ENCODE measurements at places on chromosomes 5 and 9.
A peak's percentile ranks its signal among the peaks of the same experiment; 100 is the strongest.

DNA sequence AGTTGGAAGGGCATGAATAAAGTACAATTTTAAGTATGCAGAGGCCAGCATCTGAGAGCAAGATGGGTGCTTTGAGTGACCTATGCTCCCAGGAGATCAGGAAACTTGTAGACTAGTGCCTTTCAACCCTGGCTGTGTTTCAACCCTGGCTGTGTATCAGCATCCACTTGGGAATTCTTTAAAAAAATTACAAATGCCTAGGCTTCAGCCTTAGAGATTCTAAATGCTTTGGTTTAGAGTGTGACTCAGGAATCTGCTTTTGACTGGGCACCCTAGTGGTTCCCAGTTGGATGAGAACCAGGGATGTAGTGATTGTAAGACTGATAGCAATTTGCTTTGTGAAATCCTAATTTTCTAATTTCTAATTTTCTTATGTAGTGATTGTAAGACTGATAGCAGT is 65.6 kb downstream of the RALGPS1 start:
- no peak for DNase-seq

- DNase-seq, result no peak
Observed at GRCh38 chr9:8332331-8332650, 532.7 kb upstream of the DMAC1 start.

- no peak for DNase-seq
Observed at GRCh38 chr5:124663101-124663506, 83.3 kb downstream of the ZNF608 start.

DNA sequence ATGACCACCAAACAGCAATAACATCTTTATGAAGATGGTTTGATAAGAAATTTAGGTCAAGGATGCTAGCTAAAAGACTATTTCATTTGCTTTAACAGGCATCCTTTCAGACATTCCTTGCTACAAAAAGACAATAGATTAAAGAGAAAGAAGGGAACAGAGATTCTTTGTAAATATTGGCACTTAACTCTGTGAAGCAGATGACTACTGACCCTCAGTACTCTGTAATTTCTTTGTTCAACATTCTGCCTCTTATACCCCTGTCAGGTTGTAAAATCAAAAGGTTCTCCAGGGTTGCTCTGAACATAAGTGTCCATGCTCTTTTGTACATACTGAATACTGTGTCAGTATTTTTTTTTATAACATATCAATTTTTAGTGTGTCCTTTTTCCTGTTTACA is 610.6 kb upstream of the GRAMD2B start:
- no peak for DNase-seq

- DNase-seq, result peak; percentile 66
Observed at GRCh38 chr9:136400038-136400834, at the start of gene SNAPC4. SNAPC4 (minus strand) TSS chr9:136400170; CDS start chr9:136398428, 1,742 bp downstream.

DNA sequence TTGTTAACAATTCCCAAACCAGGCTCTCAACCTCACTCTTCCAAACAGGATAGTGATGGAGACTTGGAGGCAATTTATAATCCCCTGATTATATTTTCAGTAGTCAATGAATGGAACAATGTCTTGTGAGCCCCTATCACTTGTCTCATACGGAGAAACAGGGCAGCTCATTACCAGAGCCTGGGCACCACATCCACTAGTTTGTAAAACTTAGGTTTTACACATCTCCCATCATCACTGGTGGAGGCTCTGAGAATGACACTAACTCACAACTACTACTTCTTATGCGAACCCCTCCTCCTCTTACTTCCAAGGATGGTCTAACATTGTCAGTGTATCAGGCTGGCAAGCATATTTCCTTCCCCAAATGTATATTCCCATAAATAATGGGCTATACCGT is 253.7 kb downstream of the EPB41L4A start:
- DNase-seq, result no peak

DNA sequence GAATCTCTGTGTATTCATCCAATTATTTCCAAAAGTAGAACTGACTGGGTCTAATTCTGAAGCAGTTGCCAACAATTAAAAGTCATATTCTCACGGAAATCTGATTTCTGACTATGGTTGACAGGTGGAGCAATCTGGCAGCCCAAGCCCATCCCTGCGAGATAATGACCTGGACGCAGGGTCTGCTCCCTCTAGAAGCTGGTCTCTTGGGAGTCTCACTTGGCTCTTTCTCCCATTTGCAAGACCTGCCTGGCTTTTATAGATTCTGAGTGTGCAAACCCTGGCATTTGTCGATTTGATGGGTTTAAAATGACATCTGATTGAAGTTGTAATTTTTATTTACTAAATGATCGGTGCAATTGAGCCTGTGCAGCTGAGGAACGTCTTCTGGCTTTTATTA is 49.4 kb upstream of the NEURL1B start:
- DNase-seq, result no peak

DNA sequence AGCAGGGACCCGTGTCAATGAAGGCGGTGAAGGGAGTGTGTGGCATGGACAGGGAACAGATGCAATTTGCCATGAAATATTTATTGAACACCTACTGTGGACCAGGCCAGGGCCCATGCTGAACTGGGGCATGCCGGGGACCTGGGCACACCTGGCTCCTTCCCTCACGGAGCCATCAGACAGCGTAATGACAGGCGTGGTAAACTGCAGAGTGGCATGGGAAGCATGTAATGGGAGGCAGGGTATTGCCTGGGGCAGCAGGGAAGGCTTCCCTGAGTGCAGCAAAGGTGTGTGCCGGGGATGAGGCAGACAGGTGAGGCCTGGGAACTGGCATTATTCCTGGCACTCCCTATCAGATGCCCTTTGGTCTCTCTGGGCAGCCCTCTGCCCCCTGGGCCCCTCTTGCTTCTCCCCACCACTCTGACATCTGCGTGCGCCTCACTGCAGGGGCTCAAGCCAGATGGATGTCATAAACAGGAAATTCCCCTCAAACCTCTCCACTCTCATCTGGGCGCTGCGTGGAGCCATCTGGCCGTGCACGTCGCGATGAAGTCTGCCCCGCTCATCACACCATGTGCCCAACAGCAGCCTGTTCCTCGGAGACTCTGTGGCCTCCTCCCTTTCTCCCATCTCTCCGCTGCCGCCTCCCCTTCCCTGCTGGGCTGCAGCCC is 67.6 kb downstream of the HMCN2 start:
- DNase-seq, result no peak

GRCh38 chr9:116855881-116856662 is 169.0 kb downstream of the TRIM32 start:
- DNase-seq, result no peak

- no peak for DNase-seq
Observed at GRCh38 chr5:160805376-160805775, 46.6 kb downstream of the ATP10B start.

DNA sequence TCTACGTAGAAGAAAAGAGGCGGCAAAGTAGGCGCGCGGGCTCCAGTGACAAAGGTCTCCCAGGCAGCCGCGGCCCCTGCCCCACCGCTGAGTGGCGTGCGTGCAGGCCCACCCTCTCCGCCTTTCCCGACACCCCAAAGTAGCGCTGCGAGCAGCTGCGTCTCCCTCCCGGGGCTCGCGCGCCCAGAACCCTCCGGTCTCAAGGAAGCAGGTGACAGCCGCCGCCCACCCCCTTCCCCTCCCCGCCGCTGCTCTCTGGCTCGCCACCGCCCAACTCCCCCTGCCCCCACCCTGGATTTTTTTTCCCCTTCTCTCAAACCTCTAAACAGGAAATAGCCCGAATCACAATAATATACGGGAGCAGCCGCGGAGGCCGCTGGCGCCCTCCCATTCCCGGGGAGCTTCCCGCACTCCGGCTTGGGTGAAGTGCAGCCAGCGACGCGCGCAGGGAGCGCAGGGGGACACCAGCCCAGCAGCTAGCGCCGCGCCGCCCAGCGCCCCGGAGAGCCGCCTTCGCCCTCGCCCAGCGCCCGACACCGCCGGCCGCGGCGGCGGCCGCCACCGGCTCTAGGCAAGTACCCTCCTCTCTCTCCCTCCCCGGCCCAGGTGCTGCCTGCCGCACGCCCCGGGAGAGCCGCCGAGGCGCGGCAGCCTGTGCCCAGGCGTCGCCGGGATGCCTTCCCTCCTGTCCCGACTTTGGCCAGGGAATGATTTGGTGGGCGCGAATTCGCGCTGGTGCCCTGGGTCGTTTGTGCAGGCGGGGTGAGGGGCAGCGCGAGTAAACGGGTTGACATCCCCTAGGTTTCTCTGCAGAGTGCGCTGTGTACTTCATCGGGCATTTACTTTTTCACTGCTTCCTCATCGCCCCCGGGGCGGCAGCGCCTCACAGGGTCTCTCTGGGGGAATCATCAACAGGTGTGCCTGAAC is 52.7 kb upstream of the TJP2 start:
- peak; percentile 14 for DNase-seq

GRCh38 chr9:124037790-124038189 is 26.2 kb downstream of the LHX2 start:
- no peak for DNase-seq

DNA sequence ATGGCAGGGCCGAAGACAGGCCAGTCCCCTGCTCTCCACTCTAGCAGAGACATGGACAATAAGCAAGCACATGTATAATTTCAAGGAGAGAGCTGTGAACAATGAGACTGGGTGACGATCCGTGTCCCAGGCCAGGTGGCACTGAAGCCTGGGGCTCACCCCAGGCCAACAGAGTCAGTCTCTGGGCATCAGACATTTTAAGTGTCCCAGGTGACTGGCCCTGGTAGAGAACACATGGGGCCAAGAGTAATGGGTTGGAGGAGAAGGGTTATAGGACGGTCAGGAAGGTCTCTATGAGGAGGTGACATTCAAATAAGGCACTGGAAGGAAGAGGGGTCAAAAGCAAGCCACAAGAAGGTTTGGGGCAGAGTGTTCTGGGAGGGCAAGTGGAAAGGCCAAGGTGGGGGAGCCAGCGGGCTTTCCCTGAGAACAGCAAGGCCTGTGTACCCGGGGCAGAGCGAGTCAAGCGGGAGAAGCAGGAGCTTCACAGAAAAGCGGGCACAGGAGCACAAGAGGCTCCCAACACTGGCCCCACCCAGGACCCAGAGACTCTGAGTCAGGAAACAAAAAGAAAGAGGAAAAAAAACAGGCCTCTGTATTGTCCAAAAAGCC is 1.1 kb upstream of the AKNA start:
- no peak for DNase-seq

DNA sequence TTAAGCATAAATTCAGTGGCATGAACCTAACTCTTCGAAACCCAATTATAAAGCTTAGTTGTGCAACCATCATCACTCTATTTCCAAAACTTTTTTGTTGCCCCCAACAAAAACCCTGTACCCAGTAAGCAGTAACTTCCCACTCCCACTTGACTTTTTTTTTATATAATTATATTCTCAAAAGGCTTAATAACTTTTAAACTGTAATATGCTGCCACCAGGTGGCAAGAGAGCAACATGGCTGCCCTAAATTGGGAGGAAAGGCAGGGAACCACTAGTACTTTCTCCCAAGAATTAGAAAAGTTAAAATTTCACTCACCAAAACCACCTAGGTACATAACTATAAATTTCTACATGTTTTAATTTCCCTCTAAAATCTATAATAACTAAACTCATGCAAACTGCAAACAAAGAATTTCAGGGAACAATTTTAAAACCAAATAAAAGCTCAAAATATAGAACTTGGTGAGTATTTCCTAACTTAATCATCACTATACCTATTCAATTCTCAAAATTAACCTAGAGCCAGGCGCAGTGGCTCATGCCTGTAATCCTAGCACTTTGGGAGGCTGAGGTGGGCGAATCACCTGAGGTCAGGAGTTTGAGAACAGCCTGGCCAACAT is 50.2 kb upstream of the RNF38 start:
- no peak for DNase-seq

DNA sequence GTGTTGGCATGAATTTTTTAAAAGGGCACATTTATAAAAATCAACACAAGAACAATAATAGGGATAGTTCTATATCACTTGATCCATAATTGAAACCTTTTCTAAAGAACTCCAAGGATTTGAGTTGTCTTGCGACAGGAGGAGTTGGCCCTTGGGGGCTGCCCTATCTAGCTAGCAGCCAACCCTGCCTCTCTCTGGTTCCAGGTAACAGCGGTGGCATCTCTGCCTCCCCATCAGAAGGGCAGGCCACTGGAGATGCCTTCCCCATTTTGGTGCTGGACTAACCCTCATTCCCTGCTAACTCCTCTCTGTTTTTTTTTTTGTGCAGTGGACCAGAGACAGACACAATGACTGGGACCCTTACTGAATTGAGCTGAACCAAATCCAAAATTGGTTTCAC is 393.0 kb downstream of the MED10 start:
- DNase-seq, result no peak

DNA sequence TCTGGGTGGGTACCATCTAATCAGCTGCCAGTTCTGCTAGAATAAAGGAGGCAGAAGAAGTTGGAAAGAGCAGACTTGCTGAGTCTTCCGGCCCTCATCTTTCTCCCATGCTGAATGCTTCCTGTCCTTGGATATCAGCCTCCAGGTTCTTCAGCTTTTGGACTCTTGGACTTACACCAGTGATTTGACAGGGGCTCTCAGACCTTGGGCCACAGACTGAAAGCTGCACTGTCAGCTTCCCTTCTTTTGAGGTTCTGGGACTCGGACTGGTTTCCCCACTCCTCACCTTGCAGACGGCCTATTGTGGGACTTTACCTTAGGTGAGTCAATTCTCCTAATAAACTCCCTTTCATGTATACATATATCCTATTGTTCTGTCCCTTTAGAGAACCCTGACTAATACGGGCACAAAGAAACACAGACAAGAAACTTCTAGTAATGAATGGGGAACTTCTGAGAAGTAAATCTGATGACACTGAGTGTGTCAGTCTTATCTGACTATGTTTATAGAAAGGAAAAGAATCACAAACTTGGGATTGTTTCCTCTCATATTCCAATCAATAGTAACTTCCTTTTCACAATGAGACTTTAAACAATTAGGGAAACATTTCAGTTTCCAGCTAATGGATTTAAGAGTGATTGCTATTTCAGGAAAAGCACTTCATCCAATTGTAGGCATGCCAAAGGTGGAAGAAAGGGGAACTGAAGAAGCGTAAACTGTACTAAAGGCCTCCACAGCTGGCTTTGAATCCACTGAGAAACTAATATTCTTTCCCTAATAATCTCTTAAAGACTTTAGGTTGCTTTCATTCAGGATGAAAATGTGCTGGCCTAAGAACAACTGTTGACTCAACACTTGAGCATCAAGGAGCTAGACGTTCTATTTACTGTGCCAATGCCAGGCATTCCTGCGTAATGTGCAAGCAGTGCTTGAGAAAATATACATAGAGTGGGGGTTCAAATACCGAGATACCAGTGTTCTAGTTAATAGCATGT is 127.9 kb upstream of the PTGER4 start:
- DNase-seq, result peak; percentile 61

DNA sequence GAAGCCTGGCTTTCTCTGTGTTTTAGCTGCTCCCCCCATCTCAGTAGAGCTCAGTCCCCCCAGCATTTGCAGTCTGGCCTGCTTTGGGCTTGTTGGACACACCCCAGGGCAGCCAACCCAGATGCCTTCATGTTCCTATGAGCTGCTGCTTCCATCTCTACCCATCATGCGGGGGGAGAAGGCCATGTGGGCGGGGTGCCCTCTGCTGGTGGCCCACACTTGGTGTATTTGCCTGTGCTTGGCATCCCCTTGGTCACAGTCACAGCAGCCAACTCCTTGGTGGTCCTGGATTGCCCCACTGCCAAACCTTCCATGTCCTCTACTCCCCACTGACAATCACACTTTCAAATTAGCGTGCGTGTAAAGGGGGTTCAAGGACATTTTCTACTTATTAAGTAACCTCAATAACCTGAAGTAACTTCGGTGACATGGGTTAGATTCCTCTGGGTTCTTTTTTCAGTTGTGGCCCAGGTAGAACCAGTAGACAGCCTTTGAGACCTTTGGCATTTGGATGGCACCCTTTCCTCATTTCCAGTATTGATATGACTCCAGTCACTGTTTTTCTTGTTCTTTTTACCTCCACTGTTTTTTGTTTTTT is 42.8 kb downstream of the SNX30 start:
- peak; percentile 28 for DNase-seq

- DNase-seq, result no peak
Observed at GRCh38 chr5:174198541-174198940, 153.0 kb downstream of the NSG2 start.

GRCh38 chr5:107513337-107514085 is 157.2 kb downstream of the EFNA5 start:
- no peak for DNase-seq
